ENCODE measurements at places on chromosomes 4 and X.

DNA sequence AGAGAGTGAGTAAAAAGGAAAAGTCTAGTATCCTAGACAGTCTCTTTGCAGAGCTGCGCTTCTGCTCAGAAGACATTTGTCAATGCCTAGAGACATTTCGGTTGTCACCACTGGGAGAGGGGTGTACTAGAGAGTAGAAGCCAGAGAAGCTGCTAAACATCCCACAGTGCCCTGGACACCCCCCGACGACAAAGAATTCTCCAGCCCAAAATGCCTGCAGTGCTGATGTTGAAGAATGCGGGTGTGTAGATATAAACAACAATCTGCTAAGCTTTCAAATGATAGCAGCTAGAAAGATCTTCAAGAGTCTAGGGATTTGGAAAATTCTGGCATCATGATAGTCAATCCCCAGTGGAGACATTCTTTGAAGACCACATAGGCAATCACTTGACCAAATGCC is 90.1 kb downstream of the PALLD start:
- H3K4me3 ChIP-seq = no peak overlapping the region
- DNase-seq = no peak
- H3K27ac ChIP-seq = no peak overlapping the region
- H3K36me3 ChIP-seq = no peaks in the 10 kb centered on the region
- no peaks in the 10 kb centered on the region for H3K27me3 ChIP-seq

DNA sequence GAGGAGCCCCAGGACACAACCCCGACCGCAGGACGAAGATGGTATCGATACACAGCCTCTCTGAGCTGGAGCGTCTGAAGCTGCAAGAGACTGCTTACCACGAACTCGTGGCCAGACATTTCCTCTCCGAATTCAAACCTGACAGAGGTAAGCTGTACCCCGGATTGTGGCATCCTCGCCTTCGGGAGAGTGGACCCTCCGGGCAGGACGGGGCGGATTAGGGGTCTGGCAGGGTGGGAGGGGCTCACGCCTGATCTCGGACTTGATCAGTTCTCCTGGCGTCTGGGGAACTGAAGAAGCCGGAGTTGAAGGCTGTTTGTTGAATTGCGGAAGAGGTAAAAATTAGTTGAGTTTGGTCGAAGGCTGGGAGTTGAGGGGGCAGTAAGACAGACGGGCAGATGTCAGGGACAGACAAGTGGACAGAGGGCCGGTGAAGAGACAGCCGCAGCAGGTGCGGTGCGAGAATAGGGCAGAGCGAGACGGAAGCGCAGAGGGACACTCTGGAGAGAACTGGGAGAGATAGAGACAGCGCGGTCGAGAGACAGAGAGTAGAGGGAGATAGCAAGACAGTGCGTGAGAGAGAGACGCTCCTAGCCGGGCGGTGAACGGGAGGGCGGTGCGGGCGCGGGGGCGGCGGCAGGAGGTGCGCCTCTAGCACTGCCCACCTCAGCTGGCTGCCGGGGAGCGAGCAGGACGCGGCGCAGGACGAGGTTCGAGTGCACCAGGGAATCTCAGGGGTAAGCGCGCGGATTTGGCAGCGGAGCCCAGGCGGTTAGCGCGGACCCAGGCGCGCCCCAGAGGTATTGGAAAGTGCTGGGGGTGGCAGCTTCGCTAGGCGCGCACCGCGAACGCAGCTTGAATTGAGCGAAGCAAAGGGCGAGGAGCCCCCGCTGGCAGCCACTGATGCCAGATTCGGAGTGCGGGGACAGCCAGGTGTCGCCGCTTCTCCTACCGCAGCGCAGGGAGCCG is 23.9 kb downstream of the ARHGAP36 start:
- H3K27me3 ChIP-seq = peaks cover 6% of the 10 kb centered on the region
- no peaks in the 10 kb centered on the region for H3K36me3 ChIP-seq
- no peak overlapping the region for H3K27ac ChIP-seq
- H3K4me1 ChIP-seq = no peaks in the 10 kb centered on the region
- H3K4me3 ChIP-seq = no peak overlapping the region

DNA sequence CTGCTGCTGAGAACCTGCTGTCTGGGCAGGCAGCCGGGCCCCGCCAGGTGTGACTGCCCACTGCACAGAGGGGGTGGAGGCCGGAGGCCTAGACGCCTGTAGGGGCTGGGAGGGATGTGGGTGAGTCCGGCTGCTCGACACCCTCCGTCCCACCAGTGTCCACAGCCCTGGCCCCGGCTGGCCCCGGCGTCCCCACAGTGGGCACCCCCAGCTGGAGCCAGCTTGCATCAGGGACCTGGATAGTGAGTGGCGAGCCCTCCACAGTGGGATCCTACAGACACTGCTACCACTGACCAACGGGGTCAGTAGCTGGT is 34.7 kb upstream of the SPON2 start:
- no peak overlapping the region for H3K4me3 ChIP-seq
- DNase-seq = no peak
- H3K4me1 ChIP-seq = peaks cover 38% of the 10 kb centered on the region
- H3K27me3 ChIP-seq = no peaks in the 10 kb centered on the region
- peaks cover 7% of the 10 kb centered on the region for H3K36me3 ChIP-seq
- no peak overlapping the region for H3K27ac ChIP-seq

GRCh38 chr4:159071178-159071968 is 31.5 kb upstream of the RAPGEF2 start:
- DNase-seq = no peak
- no peak overlapping the region for H3K27ac ChIP-seq
- no peaks in the 10 kb centered on the region for H3K4me1 ChIP-seq

DNA sequence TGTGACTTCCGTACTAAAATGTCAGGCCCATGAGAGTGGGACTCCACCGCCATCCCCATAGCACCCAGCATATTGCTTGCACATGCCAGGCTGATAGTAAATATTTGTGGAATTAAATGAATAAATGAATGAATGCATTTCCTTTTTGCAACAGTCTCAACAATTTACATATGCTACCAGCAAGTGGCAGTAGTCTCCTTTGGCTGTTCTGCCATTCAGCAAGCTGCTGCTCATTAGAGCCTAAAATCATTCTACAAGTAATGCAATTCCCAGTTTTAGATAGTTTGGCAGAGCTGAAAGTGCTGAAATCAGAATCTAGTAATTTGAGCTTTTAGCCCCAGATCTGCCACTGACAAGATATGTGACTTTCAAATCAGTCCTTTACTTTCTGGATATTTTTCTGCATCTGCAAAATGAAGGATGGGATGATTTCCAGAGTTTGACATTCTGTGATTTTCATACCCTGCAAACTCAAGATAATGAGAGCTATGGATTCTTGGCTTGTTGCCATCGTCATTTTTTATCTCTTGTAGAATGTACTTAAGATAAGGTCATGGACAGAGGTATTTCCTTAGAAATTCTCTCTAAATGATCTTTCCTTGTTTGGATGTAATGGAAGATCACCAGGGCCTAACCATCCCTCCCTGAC is 35.7 kb upstream of the INTS6L start:
- no peak overlapping the region for H3K27ac ChIP-seq
- no peak overlapping the region for H3K4me3 ChIP-seq
- H3K4me1 ChIP-seq = no peaks in the 10 kb centered on the region
- DNase-seq = no peak
- no peaks in the 10 kb centered on the region for H3K36me3 ChIP-seq
- no peaks in the 10 kb centered on the region for H3K27me3 ChIP-seq

- H3K36me3 ChIP-seq = no peaks in the 10 kb centered on the region
- no peaks in the 10 kb centered on the region for H3K4me1 ChIP-seq
- DNase-seq = no peak
- H3K27ac ChIP-seq = no peak overlapping the region
Observed at GRCh38 chr4:173793937-173794510, 264.0 kb upstream of the HAND2 start.

DNA sequence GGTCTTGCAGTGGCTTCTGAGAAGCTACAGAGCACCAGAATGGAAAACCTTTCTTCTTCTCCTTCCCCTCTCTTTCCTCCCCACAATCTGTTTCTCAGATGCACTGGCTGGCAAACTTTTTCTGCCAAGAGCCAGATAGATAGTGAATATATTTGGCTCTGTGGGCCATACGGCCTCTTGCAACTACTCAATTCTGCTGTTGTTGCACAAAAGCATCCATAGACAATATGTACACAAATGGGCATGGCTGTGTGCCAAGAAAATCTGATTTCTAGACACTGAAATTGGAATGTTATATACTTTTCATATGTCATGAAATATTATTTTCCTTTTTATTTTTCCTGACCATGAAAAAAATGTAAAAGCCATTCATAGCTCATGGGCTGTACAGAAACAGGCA is 3.1 kb downstream of the PHEX start:
- H3K4me1 ChIP-seq = no peaks in the 10 kb centered on the region
- no peak overlapping the region for H3K4me3 ChIP-seq
- no peak for DNase-seq
- H3K36me3 ChIP-seq = no peaks in the 10 kb centered on the region
- no peak overlapping the region for H3K27ac ChIP-seq

- no peak overlapping the region for H3K4me3 ChIP-seq
- no peaks in the 10 kb centered on the region for H3K4me1 ChIP-seq
- no peaks in the 10 kb centered on the region for H3K36me3 ChIP-seq
- no peak for DNase-seq
- H3K27ac ChIP-seq = no peak overlapping the region
- no peaks in the 10 kb centered on the region for H3K27me3 ChIP-seq
Observed at GRCh38 chrX:440636-441035, 53.9 kb upstream of the PPP2R3B start.

- H3K4me3 ChIP-seq = peak overlapping the region; percentile 84
- no peaks in the 10 kb centered on the region for H3K27me3 ChIP-seq
- H3K4me1 ChIP-seq = peaks cover 52% of the 10 kb centered on the region
Observed at GRCh38 chr4:89305712-89306437, 1.7 kb downstream of the GPRIN3 start.

DNA sequence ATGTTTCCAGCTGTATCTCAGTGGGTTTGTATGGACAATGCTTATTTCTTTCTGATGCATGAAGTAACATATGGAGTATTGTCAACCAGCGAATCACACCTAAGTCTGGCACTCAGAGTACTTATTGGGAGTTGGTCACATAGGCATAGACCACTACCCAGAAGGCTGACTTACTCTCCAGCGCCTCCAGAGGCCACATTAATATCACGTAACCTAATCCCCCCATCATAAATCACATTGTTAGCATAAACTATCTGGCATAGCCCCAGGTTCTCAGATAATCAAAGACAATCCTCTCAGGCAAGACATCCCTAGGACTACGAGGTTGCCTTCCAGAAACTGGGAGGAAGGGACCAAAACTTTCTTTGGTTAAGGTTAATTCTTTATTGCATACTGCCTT is 560.5 kb upstream of the PABPC4L start:
- H3K4me1 ChIP-seq = no peaks in the 10 kb centered on the region
- H3K4me3 ChIP-seq = no peak overlapping the region
- no peaks in the 10 kb centered on the region for H3K27me3 ChIP-seq
- no peaks in the 10 kb centered on the region for H3K36me3 ChIP-seq
- H3K27ac ChIP-seq = no peak overlapping the region
- DNase-seq = no peak

- H3K4me1 ChIP-seq = peaks cover 50% of the 10 kb centered on the region
- H3K27ac ChIP-seq = peak overlapping the region; percentile 38
- DNase-seq = peak; percentile 50
Observed at GRCh38 chrX:136767104-136767941, 13.4 kb downstream of the ARHGEF6 start.

DNA sequence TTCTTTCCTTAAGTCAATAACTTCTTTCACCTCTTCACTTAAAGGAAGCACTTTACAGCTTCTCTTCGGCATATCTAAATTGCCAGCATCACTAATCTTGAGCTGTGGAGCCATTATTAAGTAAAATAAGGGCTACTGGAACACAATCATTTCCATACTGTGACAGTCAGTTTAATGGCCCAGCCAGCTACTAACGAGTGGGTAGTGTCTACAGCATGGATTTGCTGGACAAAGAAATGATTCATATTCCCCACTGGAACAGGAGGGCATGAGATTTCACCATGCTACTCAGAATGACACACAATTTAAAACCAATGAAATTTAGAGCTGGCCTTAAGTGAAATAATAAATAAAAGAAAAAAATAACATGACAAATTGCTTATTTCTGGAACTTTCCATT is 72.1 kb downstream of the DDIT4L start:
- H3K36me3 ChIP-seq = no peaks in the 10 kb centered on the region
- no peaks in the 10 kb centered on the region for H3K4me1 ChIP-seq
- DNase-seq = no peak
- H3K27ac ChIP-seq = no peak overlapping the region

- H3K4me3 ChIP-seq = no peak overlapping the region
- no peaks in the 10 kb centered on the region for H3K4me1 ChIP-seq
- H3K27ac ChIP-seq = no peak overlapping the region
- no peaks in the 10 kb centered on the region for H3K27me3 ChIP-seq
- H3K36me3 ChIP-seq = no peaks in the 10 kb centered on the region
Observed at GRCh38 chr4:65559270-65559669, 111.0 kb downstream of the EPHA5 start.

- H3K27ac ChIP-seq = no peak overlapping the region
- H3K36me3 ChIP-seq = no peaks in the 10 kb centered on the region
- peak; percentile 15 for DNase-seq
Observed at GRCh38 chr4:8917868-8918783, 46.5 kb upstream of the HMX1 start.

- H3K36me3 ChIP-seq = no peaks in the 10 kb centered on the region
- H3K27ac ChIP-seq = no peak overlapping the region
- H3K4me3 ChIP-seq = no peak overlapping the region
- no peaks in the 10 kb centered on the region for H3K27me3 ChIP-seq
- no peak for DNase-seq
Observed at GRCh38 chrX:29661290-29661689, 554.1 kb upstream of the MAGEB2 start.

DNA sequence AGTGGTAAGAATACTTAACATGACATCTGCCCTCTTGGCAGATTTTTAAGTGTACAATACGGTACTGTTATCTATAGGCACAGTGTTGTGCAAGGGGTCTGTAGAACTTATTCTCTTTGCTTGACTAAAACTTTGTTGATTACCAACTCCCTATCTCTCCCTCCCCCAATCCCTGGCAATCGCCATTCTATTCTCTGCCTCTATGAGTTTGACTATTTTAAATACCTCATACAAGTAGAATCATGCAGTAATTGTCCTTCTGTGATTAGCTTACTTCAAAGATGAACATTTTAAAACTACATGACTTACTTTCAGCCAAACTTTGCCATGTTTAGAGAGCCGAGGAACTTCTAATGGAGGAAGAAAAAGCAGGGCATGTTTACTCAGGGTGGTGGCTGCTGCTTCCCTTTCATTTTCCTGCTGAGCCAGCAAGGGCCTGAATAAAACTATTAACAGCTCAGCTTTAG is 62.4 kb downstream of the APOO start:
- no peak for DNase-seq
- H3K27me3 ChIP-seq = no peaks in the 10 kb centered on the region
- no peak overlapping the region for H3K4me3 ChIP-seq
- H3K36me3 ChIP-seq = no peaks in the 10 kb centered on the region
- H3K4me1 ChIP-seq = no peaks in the 10 kb centered on the region

DNA sequence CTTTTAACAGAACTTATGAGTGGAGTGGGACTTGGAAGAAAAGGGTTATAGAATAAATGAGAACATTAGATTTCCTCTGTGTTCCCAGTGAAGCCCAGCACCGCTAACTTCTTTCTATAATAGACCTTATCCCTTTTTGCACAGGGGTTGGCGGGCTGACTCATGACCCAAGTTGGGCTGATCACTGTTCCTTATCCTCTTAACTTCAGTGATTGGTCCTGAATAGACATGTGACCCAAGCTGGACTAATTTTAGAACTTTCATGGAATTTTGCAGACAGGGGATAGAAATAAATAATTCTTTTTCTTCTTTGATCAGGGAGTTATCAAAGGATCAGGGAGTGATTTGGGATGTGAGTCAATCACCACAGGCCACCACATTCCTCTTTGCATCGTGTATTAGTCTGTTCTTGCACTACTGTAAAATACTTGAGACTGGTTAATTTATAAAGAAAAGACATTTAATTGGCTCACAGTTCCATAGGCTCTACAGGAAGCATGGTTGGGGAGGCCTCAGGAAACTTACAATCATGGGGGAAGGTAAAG is 75.9 kb downstream of the UCHL1 start:
- no peaks in the 10 kb centered on the region for H3K27me3 ChIP-seq
- H3K4me1 ChIP-seq = no peaks in the 10 kb centered on the region
- no peaks in the 10 kb centered on the region for H3K36me3 ChIP-seq
- no peak overlapping the region for H3K27ac ChIP-seq
- DNase-seq = no peak
- H3K4me3 ChIP-seq = no peak overlapping the region

Measured in CD8-positive, alpha-beta memory T cell (primary cell).